ENCODE measurements at places on chromosomes 12 and 14.
A peak's percentile ranks its signal among the peaks of the same experiment; 100 is the strongest.

DNA sequence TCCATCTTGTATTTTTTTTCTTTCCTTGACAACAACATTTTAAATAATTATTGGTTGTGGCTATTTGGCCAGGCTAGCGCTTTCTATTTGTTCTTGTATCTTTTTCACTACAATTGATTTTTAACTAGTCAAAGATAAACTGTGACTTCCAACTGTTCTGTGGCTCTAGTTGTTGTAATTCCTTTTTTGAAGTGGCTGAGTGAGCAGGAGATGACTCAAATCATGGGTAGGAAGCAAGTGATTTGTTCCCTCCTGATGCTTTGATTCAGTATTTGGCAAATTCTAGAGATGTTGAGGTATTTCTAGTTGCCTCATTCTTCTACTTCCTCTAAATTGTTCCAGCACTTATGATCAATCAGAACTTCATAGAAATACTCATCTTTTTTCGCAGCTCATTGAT lies 633.5 kb downstream of the RERGL start:
- DNase-seq = no peak

- no peak for DNase-seq
These were observed 678.5 kb upstream of the TBX3 start for GRCh38 chr12:115362339-115362976.

- peak; percentile 51 for DNase-seq
These were observed 727 bp downstream of the LDHB start for GRCh38 chr12:21656905-21657325.

DNA sequence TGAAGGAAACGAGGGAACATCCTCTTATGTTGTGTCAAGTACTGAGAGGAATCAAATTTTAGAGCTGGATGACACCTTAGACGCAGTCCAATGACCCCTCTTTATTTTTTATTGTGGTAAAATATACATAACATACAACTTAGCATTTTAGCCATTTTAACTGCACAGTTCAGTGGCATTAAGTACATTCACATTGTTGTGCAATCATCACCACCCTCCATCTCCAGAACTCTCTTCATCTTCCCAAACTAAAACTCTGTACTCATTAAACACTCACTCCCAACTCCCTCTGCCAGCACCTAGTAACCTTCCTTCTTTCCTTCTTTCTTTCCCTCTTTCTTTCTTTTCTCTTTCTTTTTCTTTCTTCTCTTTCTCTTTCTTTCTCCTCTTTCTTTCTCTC lies 97.2 kb upstream of the SLC24A4 start:
- DNase-seq = no peak

GRCh38 chr14:103156651-103157378 lies 33.6 kb downstream of the TNFAIP2 start:
- DNase-seq = no peak

DNA sequence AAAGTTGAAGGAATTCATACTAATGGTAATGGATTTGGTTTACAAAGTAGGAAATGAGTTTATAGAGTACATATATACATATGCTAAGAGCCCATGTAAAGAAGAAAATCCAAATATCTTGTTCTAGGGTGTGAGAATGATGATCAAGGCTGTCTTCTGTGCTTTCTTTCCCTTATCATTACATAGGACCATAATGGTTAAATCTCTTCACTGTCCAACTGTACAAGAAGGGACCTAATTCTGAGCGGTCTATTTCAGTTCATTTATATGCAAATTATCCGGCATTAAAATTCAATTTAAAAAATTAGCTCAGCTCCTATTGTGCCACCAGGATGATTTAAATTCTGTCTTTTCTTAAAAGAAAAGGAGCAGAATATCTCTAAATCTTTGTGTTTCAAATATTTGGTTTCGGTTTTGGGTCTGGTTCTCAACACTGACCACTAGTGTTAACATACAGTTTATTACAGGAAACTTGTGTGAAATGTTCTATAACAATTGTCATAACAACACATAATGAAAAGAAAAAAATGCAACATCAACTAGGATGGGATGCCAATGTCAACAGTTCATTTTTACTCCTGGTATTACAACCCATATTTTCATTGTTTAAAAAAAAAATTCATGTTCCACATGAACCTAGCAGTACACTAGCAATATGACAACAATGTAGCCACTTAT lies 16.8 kb downstream of the OR4K1 start:
- no peak for DNase-seq

GRCh38 chr14:37583358-37584210 lies 11.5 kb downstream of the FOXA1 start:
- no peak for DNase-seq

- no peak for DNase-seq
These were observed 88.1 kb downstream of the CHST11 start for GRCh38 chr12:104544836-104545235.

DNA sequence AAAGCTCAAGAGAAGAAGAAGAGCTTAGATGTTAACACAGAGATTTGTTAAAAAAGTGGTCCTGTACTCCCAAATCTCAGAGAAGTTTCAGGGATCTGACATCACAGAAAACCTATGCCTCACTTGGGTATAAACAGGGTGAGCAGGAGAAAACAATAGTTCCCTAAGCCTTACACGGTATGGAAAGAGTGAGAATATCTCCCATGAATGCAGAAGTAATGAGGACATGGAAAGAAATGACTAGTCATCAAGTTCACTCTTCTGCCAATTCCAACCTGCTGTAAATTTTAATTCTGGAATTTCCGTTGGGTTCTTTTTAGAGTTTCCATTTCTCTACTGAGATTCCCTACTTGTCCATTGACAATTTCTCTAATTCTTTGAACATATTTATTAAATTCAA lies 6.2 kb upstream of the PTGER2 start:
- no peak for DNase-seq

DNA sequence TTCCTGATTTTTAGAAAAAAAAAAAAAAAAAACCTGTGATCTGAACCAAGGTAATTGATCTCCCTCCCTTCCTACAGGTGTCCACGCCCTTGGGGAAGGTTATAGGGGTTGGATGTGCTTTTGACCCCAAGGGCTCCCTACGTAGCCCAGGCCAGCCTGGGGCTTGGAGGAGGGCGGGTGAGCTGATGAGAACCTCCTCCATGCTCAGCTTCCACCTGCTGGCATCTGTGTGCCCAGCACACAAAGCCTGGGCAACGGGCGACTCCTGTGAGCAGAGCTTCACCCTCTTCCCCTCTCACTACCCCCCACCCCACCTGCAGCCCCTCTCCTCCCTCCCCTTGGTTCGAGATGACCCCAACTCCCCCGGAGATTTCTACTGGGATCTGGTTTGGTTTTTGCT lies 25.3 kb upstream of the INF2 start:
- DNase-seq = no peak

DNA sequence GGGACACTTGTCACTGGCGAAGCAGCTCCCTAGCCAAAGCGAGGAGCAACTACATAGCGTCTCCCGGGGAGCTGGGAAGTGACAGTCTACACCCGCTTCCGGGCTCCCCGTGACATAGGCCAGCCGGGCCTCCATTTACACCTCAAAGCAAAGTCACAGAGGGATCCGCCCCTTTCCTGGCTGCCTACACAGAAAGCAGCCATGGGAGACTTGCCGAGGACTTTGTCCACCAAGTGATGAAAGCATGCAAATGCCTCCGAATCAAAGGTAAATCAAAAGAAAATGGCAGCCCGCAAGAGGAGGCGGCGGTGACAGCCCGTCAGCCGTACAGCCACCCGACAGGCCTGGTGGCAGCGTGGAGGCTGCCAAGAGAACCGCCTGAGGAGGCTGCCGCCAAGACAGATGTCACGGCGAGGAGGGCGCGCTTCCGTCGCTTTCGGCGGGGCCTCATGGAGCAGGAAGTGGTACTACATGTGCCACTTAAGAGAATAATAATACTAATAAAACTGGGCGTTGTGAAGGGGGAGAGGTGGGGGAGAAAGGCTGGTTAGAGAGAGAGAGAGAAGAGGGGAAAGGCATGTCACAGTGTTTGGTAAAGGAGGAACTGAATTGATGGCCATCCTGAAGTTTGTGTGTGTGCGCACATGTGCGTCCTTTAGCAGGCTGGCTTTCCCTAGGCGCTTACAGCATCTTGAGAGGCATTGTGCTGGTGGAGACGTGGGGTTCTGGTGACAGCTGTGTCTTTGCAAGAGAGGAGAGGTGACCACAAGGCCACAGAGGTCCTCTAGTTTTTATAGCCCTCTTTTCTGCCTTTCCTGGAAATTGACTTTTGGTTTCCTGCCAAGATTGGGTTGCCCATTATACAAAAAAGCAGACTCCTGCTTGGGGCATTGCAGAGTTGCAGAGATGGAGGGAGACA lies 661.7 kb downstream of the VRK1 start:
- peak; percentile 20 for DNase-seq

- DNase-seq = no peak
These were observed 101.9 kb downstream of the RIN3 start for GRCh38 chr14:92615451-92615850.

DNA sequence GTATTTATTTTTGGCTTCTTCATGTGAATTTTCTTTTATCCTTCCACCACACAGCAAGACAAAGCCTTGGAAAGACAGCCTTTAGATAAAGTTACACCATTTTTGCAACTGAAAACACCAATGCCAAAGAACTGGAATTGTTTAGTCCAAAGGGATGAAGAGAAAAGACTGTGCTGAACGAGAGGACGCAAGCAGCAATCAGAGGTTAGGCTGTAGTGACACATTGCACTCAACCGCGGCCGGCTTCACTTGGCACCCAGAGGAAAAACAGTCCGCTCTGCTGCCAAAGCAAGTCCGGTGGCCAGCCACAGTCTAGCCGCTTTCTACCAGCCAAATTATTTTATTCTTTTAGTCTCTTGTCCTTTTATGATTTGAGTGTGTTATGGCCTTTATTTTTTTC lies 49.1 kb upstream of the KCNJ8 start:
- no peak for DNase-seq

- no peak for DNase-seq
These were observed 3.5 kb downstream of the GSTZ1 start for GRCh38 chr14:77324289-77324688.

DNA sequence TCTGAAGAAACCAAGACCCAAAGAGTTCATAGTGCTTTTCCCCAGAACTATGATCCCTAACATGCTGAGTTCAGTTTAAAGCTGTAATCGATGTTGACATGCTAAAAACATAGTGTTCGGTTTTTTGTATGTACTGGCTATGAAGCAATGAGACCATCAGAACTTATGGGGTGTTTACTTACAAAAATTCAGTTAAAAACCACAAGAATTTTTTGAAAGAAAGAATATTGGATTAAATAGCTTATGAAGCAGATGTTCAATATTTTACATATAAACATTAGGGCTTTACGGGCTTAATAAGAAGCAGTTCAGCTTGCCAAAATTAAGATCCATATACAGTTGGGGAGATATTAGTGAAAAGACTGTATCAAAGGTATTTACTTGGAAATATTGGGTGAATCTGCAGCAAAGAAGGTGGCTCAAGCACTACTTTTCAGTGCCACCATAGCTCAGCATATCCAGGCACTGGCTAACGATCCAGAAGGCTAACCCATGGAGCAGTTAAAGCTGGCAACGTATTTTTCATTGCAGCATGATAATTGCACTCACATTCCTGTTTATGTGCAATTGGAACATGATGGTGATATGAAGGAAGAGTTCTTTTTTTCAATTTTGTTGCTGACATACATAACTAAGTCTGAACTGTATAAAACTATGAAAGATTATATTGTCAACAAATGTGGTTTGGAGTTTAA lies 125.9 kb downstream of the EFCAB11 start:
- DNase-seq = no peak

GRCh38 chr12:31568498-31568897 lies 22.4 kb downstream of the DENND5B start:
- no peak for DNase-seq

DNA sequence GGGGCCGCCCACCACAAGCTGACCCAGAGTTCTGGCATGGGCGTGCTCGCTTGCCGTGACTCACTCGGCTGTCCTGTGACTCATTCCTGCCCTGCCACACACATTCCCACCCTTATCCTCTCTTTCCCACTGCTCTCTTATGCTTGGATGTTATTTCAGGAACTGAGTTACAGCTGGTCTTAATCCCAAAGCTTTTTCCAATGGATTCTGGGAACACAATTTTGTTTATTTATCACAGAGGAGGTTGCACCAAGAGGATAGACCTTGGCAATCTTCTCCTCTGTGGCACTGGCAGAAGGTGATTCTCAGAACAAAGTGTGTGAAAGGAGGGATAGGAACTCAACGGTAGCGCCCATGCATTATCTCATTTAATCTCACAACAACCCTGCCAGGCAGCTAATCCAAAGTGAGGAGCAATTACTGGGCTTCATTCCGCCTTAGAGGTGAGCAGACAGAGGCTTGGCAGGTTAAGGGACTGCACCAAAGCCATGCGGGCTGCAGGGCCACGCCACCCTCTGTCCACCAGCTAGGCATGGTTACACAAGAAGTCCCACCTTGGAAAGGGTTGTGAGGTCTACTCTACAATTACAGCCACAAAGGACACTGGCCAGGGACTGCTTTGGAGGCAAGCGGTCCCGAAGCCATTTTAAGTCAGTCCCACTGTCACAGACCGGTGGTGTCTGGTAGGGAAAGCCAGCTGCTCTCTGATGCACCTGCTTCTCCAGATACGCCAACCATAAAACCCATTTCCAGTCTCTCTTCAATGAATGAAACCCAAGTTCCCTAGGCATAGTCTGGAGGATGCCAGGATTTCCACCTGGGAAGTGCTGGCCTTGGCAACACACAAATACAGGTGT lies 32.9 kb downstream of the SYNE3 start:
- peak; percentile 85 for DNase-seq

DNA sequence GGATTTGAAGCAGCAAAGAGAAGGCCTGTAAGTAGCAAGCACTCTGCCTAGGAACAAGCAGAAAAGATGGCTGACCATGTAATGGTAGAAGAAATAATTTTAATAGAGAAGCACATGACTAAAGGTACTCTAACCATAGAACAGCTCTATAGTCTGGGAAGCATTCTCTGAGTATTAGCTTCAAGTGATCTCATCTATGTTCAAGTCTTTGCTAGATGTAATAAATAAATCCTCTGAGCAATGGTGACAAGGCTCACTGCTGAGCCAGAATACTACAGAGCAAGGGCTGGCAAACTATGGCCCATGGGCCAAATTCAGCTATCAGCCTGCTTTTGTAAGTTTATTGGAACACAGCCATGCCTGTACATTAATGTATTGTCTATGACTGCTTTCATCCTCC lies 84.8 kb downstream of the PEBP1 start:
- DNase-seq = no peak

DNA sequence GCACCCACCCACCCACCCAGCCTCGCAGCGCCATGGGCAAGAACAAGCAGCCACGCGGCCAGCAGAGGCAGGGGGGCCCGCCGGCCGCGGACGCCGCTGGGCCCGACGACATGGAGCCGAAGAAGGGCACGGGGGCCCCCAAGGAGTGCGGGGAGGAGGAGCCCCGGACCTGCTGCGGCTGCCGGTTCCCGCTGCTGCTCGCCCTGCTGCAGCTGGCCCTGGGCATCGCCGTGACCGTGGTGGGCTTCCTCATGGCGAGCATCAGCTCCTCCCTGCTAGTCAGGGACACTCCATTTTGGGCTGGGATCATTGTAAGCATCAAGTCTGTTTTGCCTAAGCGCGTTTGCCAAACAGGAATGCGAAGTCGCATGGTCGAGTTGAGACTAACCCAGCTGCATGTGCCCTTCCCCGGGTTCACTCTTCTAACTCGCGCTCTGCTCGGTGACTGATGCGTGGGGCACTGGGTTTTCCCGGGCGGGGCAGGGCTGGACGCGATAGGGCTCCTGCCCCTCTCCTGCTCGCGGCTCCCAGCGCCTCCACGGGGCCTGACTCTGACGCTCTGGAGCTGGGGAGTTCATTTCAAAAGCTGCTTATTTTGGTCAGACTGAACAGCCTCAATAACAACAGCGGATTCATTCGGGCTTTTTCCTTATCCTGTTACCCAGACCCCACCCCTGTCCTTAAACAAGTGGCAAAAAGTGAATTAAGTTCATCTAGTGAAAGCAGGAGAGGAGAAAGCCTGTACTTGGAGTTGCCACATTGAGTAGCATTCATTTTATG lies 458 bp downstream of the SSPN start:
- peak; percentile 71 for DNase-seq

- DNase-seq = no peak
These were observed 32.3 kb downstream of the BHLHE41 start for GRCh38 chr12:26092346-26093105.
